ENCODE measurements at places on chromosomes 5 and 9. TPM values are rescaled to one million over a fixed set of nuclear protein-coding genes. Genes with fewer than 3 reads are reported as not detected.
A peak's percentile ranks its signal among the peaks of the same experiment; 100 is the strongest.

DNA sequence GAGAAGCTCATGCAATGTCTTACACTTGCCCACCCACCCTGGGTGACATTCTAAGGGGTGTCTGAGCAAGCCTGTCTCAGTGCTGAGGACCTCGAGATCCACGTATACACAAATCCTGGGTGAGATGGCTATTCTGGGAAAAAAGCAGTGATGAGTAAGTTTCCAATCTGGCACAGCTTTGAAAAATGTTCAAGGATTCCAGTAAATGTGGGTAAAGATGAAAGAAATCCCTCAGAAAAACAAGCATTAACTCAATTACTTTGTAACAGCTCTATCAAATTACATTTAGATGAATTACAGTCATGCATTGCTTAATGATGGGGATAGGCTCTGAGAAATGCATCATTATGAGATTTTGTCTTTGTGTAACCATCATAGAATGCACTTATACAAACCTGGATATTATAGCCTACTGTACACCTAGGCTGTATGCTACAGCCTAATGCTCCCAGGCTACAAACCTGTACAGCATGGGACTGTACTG, 26.9 kb downstream of the GOLM1 start:
- no peak for DNase-seq

DNA sequence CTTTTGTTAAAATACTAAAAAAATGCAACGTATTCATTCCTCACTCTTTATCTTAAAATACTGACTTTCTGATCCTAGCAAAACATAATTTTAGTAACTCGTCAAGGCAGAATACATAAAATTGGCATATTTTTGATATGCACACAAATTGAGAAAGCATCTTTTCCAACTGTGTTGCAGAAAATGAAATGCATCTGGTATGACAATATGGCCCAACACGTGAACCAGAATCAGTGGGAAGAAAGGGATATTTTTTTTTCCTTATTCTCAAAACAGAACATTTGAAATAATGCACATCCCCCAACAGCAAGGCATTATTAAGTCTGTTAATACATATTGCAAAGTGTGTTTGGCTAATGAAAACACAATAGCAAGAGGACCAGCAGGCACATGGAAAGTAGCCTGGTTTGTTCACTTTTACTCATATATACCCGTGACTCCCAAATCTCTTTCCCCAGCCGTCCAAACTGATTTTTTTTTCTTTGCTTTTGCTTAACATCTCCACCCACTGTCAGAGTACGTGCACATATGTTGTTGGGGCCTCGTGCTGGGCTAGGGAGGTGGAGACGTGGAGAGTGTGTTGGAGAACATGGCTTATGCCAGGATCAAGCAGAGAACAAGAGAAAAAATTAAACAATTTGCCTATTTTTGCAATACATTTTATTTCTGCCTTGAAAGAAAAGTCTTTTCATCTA, 4.3 kb downstream of the MCTP1 start:
- no peak for DNase-seq

DNA sequence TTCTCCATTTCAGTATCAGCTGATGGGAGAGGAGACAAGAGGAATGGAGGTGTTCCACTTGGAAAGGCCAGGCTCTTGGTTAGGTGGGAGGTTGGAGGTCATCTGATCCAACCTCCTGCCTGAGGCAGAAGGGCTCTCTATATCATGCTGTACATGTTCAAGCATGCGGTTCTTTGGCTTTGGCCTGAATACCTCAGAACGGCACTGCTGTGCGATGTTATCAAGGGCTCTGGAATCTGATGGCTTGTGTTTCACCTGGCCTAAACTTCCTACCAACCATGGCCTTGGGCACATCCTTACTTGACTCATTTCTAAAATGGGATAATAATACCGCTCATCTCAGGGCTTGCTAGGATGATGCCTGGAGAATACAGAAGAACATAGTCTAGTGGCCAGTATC, 90.1 kb upstream of the FAM169A start:
- DNase-seq = no peak

DNA sequence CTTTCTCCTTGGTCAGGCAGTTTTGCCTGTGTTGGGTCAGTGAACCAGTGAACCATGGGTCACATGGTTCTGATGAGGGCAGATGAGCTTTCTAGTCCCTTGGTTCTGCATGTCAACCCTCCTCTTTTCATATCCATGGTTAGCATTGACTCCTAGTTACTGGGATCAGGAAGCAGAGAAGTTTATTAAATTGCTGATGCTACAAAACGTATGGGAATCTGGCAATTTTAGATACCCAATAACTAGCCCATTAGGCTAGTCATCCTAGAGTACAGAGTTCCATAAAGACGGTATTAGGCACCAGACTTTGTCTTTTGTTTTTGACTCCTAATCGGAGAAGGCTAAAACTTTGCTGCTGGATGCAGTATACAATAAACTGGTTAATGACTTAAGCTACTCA, 273.1 kb downstream of the ATPSCKMT start:
- DNase-seq = no peak

Gene LECT2
- total RNA-seq = not detected

- no peak for DNase-seq
Observed at GRCh38 chr5:157778121-157778805, 34.8 kb downstream of the LSM11 start.

GRCh38 chr5:32612134-32612888, 27.0 kb downstream of the SUB1 start:
- DNase-seq = no peak

Gene LCN1
- total RNA-seq = not detected

DNA sequence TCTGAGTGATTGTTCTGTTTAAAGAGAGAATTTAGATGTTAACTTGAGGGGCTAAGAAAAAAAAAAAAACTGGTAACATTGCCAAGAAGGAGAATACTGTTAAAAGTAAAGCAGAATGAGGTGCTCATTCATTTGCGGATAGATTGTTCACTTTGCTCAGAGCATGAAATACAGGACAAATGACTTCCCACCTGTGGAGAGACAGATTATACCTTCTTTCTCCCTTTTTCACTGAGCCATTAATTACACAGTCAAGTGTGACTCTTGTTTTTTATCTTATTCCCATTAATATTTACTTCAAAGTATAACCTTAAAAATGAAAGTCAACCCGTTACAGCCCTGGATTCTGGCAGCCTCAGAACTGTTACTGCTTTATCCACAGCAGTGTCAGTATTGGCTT, 264.5 kb downstream of the TAF11L14 start:
- DNase-seq = no peak

Gene LCN15
- not detected for total RNA-seq

DNA sequence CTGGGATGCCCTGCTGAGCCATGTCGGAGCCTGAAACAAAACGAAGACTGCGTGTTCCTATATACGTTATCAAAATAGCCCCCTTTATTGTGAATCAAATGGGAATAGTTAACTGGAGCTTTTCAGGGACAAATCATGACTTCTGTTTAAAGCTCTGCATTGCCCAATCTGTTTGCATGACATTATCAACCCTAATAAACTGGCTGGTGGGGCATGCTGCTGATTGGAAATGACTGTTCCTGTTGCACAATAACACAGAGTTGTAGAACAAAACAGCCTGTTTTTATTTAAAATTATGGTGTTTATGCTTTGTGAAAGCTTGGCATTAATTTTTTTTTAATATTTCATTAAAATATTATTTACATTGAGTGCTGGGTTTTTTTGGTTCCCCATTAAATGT, 215.5 kb downstream of the TMEM167A start:
- no peak for DNase-seq

DNA sequence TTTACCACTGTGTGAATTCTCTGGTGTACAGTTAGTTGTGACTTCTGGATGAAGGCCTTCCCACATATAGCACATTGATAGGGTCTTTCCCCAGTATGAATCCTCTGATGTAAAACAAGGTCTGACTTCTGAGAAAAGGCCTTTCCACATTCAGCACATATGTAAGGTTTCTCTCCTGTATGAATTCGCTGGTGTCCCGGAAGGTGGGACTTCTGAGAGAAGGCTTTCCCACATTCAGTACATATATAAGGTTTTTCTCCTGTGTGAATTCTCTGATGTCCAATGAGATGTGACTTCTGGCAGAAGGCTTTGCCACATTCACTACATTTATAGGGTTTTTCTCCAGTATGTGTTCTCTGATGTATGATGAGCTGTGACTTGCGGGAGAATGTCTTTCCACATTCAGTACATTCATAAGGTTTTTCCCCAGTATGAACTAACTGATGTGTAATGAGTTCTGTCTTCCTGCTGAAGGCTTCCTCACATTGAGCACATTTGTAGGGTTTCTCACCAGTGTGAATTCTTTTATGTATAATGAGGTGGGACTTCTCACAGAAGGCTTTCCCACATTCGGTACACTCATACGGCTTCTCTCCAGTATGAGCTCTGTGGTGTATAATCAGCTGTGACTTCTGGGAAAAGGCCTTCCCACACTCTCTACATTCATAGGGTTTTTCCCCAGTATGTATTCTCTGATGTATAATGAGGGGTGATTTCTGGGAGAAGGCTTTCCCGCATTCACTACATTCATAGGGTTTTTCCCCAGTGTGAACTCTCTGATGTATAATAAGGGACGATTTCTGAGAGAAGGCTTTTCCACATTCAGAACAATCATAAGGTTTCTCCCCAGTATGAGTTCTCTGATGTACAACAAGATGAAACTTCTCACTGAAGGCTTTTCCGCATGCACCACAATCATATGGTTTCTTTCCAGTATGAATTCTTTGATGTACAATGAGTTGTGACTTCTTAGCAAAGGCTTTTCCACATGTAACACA, 9.1 kb downstream of the ZNF300 start:
- no peak for DNase-seq

DNA sequence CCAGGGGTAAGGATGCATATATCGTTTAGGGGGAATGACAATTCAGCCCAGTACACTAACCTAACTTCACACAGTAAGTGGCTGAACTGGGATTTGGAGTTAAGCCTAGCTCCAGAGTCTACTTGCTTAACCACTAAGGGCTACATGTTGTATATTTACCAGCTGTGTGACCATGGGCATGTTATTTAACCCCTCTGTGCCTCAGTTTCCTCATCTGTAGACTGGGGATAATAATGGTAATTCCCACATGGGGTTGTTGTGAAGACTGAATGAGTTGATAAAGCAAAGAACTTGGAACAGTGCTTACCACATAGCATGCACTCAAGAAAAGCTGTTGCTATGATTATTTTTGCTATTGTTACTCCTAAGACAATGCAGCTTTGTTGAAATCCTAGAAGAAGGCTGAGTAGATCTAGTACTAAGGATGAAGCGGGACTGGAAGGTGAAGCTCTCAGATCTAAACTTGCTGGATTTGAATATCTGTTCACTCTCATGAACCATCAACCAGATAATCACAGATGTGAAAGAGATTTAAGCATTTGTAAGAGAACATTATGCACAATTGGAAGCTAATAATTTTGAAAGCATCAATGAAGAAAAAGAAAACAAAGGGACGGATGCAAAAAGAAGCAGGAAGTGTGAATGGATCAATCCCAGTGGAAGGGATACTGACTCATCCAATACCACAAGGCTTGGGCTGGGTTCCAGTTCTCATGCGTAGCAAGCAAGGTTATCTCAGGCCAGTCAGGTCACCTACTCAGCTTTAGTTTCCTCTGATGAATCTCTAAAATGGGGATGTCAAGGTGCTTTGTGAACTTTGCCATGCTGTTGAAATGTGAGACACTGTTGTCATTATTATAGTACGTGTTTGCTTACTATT, 78.5 kb upstream of the TBC1D2 start:
- no peak for DNase-seq

- DNase-seq = no peak
Observed at GRCh38 chr9:14766299-14766698, 43.8 kb upstream of the CER1 start.

DNA sequence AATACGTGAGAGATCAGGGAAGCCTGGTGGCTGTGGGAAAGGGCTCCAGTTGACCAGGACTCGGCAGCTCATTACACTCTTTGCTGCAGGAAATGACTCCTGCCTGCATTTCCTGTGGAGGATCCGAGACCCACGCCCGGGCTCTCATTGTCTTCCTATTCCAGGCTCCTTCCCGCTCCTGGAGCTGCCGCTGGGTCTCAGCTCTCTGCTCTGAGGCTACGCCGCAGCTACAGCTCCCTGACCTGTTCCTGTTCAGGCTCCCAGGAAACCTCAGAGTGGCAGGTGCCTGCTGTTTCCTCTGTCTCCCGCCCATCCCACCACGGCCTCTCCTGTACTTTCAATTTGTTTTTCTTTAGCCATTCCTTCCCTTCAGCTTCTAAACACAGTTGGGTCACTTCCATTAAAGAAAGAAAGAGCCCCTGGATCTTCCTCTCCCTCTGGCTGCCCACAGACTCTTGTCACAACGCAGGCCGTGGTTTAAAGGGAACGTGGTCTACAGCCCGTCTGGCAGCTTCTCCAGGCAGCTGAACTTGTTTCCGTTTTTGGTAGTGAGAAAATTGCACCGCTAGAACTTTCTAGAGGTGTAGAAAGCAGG, 71.5 kb downstream of the IL6ST start:
- peak; percentile 47 for DNase-seq

Gene C6
- not detected for total RNA-seq

DNA sequence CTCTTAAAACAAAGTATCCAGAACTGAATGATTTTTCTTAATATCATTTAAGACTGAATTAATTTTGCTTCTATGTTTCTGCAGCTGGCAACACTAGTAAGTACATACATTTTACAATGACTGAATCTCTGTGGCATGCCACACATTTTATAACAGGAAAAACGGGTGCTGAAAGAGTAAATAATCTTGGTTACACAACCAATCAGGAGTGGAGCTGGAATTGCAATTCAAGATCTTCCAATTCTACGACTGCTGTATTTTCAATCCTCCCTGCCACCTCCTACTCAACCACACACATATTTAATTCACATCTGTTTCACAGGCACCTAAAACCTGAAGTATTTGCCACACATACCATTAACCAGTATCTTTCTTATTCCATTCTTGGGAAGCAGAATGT, 52.7 kb upstream of the NR5A1 start:
- DNase-seq = no peak

Gene IL33
- not detected for total RNA-seq

DNA sequence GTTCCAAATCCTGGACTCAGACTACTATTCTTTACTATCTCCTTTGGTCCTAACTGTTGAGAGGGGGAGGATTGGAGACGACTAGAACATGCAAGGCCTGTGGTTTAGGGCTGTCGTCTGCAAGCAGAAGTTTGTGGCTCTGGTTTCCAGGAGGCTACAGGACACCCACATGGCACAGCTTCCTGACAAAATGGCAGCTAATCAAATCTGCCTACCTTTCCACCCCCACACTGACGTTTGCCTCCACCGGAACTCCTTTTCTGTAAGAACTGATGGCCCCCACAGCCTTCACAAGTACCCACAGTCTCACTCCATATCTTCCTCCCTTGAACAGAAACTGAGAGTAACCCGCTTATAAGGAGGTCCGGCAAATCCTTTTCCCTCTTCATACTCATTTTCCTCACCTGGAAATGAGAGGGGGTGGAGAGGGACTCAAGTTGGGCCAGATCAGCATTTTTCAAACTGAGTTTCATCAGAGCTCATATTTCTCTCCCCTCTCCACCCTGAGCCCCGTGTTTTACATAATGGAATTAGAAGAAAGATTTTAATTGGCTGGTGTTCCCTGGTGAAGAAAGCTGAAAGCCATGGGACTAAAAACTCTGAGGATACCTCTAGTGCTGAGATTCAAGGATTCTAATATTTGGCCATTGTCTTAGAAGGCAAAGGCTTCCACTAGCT, 5.2 kb downstream of the SLC31A2 start:
- DNase-seq = peak; percentile 60

- no peak for DNase-seq
Observed at GRCh38 chr5:178388386-178389025, 155.9 kb upstream of the PHYKPL start.

Gene KIF27
- total RNA-seq = 4.6 TPM

Gene SOHLH1
- not detected for total RNA-seq

Gene TLX3
- total RNA-seq = not detected

Gene RPL37
- total RNA-seq = 1,288 TPM

GRCh38 chr5:60125636-60126035, 232.1 kb upstream of the PDE4D start:
- no peak for DNase-seq

Gene ZNF879
- 7.6 TPM for total RNA-seq

Measured in natural killer cell (primary cell).